ENCODE measurements at places on chromosomes 3 and 15.
A peak's percentile ranks its signal among the peaks of the same experiment; 100 is the strongest.

- no peak for DNase-seq
Measured at GRCh38 chr3:7813365-7813764, 688.3 kb upstream of the LMCD1 start.

DNA sequence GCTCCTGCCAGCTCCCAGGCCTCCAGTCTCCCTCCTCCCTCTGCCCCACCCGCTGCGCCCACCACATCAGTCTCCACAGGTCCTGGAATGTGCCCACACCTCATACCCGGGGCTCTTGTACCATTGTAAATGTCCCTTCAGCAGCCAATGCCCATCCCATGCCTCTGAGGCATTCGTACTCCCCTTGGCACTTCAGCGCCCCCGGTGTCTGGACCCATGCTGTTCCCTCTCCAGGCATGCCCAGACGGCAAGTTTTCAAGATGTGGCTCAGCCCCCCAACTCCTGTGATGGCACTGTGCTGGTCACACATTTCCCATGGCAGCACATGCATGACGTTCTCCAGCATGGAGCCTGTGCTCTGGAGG is 13.3 kb downstream of the PLXND1 start:
- no peak for DNase-seq

DNA sequence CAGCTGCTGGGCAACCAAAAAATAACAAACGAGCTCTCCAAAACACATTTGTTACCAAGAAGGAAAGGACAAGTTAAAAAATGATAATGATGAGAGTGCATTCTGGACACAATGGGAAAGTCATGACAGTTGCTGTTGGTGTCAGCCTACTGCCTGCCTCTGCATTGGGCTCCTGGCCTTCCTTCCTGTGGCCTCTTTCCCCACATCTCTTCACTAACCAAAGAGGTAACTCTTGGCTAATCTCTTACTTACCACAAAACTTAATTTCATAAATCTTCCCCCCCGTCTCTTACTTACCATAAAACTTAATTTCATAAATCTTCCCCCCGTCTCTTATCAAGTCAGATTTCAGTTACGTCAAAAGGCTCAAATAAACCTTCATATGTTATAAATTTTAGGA is 58.6 kb downstream of the AGTR1 start:
- DNase-seq, result no peak

GRCh38 chr3:19065027-19065426 is 83.3 kb upstream of the KCNH8 start:
- no peak for DNase-seq

- peak; percentile 58 for DNase-seq
Measured at GRCh38 chr15:70512772-70513362, 250.5 kb downstream of the UACA start.

DNA sequence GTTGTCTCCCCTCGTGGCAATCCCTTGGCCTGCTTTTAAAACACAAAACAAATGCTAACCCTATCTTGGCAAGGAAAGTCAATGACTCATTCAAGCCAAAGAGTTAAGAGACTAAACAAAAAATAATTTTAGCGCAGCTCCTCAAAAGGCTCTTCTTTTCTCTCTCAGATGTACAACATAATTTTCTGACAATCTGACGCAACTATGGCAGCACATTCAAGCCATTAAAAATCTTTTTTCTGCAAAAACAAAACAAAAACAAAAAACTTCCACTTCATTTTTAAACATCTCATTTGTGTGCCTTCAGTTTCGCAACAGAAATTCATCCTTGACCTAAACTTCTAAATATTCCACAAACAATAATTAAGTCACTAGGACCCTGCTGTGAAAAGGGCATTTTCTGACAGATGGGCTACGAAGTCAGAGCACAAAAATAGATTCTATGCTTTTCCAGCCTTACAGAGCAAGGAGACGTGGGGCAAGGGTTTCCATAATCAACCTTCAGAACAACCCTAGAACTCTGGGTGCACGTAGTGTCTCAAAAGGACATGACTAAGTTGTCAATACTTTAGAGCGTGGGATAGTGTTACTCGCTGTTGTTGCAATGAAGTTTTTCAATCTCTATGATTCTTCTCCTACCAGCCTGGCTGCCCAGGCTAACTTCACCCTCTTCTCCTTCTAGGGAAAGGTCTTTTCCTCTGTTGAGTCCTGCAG is 84.3 kb downstream of the MB21D2 start:
- DNase-seq, result no peak

DNA sequence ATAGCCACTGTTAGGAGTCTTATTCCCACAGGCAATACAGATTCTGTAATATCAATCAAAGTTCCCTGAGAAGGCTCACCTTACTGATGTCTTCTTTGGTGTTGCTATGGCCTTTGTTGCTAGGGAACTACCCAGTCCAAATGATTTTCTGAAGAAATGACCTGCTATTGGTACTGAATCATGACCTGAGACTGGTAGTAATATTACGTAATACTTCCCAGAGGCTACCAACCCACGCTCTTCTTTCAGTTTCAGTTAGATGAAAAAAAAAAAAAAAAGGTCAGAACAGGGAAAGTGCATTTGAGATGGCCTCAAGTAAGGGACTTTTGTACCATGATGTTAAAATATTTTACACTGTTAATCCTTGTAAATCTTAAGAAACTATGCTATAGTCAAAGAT is 1092.5 kb upstream of the EPHA6 start:
- DNase-seq, result no peak

- DNase-seq, result no peak
Measured at GRCh38 chr15:40543082-40543481, 21.8 kb downstream of the CCDC32 start.

GRCh38 chr15:87619161-87619960 is 637.2 kb downstream of the NTRK3 start:
- no peak for DNase-seq

DNA sequence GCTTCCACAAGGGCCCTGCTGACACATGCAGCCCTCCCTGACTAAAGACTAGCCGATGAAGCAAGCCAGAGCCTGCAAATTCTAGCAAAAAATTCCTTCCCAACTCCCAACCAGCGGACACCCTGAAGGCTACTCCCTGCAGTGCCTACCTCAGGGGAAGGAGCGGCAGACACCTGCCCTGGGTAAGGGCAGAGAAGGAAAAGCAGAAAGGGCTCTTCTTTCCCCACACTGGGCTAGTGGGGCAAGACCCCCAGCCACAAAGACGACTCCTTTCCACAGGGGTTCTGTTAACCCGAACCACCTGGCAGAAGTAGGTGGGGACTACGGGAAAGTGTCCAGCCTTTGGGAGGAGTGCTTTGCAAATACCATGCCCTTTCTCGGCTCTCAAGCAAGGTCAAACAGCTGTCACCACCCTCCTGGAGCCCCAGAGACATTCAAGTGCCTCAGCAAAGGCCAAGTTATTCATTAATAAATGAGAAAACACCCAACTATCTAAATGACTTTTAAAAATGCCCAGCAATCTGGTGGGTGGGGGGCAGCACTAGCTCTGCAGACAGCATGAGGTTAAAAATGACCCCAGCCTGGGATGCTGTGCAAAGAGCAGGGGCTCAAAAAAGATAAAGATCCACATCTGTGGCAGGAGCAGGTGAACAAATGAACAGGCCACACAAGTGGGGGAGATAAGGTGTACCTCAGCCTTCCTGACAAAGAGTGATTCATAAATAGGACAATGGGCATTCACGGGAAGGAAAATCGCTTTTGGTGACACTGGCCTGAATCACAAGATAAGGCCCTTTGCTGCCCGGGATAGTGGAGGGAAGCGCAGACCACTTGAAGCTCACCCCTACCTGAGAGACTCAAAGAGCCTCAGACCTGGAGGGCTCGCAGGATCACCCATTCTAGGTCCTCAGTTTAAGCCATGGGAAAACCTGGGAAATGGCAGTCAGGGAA is 33.0 kb downstream of the CCDC12 start:
- no peak for DNase-seq

GRCh38 chr3:44632193-44632592 is 7.4 kb downstream of the ZNF197 start:
- no peak for DNase-seq

- no peak for DNase-seq
Measured at GRCh38 chr15:38130205-38130567, 122.5 kb upstream of the SPRED1 start.

DNA sequence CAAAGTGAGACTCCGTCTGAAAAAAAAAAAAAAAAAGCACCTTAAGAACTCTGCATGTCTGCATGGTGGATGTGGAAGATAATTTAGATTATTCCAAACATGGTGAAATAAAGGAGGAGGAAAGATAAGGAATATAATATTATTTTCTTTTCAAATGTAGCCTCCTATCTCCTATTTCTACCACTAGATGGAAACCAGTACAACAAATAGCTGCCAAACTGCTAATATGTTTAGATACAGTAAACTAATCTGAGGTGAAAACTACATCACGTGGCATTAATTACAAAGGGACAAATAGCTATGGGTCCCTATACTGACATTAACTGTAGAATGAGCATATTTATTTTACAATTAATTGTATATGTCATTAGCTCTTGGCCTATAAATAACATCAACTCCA is 197.8 kb downstream of the TBC1D5 start:
- no peak for DNase-seq

DNA sequence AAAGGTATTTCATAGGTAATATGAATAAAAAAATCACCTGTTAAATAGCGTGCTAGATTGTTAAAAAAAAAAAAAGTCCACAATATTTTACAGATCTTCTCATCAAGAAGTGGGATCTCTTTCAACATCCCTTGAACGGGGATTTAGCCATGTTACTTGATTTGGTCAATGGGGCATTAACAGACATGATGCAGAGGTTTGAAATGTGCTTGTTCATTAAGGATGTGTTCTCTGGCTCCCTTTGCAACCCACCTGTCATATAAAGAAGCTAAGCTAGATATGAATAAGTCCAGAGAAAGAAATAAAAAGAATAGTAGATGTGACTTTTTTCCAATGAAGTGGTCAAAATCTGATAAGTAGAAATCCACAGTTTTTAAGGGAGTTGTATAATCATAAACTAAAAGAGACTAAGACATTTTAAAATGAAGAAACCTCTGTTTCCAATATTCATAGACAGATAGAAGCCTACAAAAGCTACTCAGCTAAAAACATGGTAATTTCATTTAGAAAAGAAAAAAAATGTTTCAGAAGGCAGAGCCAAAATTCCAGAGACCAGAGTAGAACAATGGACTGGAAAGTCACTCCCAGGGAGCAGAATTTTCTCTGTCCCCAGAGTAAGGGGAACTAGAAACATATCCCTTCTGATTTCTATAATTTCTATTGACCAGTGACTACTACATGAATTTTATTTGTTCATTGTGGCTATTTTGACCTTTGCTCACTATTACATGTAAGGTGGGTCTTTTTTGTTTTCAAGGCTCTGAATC is 79.2 kb downstream of the PLSCR2 start:
- DNase-seq, result no peak

DNA sequence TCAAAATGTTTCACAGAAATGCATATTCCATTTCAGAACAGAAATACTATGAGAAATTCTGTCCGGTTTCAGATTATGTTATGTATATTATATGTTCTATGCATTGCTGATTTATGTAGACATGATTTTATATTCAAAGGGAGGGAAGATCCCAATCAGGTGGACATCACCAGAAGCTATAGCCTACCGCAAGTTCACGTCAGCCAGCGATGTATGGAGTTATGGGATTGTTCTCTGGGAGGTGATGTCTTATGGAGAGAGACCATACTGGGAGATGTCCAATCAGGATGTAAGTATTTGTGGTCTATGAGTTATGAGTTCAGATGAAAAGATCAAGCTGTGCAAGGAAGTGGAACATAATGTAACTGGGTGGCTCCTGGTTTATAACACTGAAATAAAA is 341.7 kb downstream of the EPHA3 start:
- DNase-seq, result no peak

DNA sequence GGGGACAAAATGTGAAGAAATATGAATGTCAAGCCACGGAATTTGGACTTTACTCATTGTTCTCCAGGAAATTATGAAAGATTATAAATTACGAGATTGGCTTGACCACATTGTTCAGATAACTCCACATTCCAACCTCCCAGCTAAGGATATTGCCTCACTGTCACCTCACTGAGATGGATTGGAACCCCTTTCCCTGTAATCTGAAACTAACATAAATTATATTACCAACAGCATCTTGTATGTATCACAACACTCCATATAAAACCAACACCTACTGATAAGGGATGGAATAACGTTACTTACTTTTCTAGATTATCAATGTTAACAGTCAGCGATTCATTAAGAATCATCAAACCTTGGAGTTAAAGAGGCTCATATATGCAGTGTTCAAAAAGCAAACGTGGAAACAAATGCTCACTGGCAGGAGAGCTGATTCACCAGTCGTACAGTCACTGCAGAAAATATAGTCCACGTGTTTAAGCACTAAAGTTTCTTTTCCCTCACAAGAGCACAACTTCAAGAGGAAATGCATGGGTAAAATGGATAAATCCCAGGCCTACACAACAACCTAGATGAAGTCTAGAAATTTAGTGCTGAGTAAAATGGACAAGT is 451.5 kb downstream of the FGF12 start:
- no peak for DNase-seq

GRCh38 chr15:76282465-76282864 is 28.8 kb downstream of the ETFA start:
- DNase-seq, result no peak

DNA sequence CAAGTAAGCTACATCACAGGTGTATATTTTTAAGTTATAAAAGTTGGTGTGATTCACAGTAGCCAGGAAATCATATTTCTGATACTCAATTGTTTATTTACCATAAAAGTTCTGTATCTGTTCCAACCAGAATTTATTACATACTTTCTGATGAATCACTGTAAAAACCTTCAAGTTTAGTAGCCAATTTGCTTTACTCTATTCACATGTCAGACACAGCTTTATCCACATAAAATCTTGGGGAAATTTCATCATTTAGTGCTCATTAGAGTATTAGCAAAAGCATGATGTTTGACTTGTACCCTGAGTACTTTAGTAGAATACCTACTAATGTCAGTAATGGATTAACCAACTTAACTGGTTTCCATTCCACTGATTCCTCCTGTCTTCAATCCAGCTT is 249.8 kb downstream of the POLQ start:
- DNase-seq, result no peak
